Activated CD4-positive, alpha-beta T cell treated with anti-CD3 and anti-CD28 coated beads for 4 hours (primary cell): ENCODE measurements at places on chromosomes 4 and X.

DNA sequence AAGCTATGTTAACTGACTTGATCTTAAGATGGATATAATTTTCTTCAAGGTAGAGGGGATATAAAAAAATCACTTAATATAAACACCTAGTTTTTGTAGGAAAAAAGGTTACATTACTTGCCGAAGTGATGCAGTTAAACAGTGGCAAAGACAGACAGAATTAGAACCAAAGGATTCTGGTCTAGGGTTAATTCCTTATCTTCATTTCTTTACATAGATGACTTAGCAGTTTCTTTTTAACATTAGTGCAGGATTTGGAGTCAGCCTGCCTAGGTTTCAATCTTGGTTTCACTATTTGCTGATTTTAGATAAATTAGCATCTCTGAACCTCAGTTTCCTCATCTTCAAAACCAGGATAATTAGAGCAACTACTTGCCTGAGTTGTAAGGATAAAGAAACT is 14.3 kb downstream of the ZAR1 start:
- no peak for DNase-seq

GRCh38 chr4:22454955-22455354 is 60.9 kb downstream of the ADGRA3 start:
- no peak for DNase-seq

GRCh38 chrX:144295921-144296320 is 412.1 kb downstream of the UBE2NL start:
- DNase-seq = no peak

- DNase-seq = no peak
These were observed 13.1 kb downstream of the TAB3 start for GRCh38 chrX:30875957-30876356.

DNA sequence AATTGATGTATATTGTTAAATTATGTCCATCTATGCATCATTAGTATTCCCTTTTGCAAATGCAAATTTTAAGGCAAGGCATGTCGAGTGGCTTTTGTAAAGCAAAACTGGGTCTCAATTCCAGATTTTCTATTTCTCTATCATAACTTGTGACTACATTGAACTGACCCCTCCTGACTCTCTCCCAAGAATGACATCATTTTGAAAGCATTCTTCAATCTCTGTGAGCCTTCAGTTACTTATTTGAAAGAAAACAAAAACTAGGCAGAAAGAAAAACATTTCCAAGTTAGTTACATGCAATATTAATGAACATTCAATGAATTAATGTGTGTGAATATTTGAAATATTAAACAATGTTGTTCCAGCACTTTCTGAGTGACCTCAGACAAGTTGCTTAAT is 314.3 kb upstream of the CLNK start:
- DNase-seq = no peak

- DNase-seq = no peak
These were observed 15.6 kb downstream of the RPS3A start for GRCh38 chr4:151114986-151115385.

- no peak for DNase-seq
These were observed 111.0 kb downstream of the RASGEF1B start for GRCh38 chr4:81360737-81361136.

- DNase-seq = no peak
These were observed 8.0 kb upstream of the VAMP7 start for GRCh38 chrX:155873188-155873587.

- no peak for DNase-seq
These were observed 235.2 kb upstream of the HDX start for GRCh38 chrX:84737471-84737871.

- no peak for DNase-seq
These were observed 6.3 kb upstream of the USP53 start for GRCh38 chr4:119206178-119206577.

DNA sequence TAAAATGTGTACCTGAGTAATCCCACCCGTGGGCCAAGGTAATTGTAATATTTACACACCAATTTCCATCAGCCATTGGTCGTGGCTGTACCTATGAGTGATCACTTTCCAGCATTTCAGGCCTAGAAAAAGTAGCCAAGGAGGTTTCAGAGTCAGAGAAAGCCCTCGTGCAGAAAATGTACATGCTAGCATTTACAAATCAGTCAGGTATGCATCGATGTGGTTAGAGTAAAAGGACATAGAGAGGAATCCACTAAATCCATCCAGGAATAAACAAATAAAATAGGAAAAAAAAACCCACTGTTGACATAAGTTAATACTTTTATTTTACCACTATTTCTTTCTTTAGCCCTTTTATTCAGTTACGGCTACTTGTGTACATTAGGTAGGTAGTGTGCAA is 256.8 kb downstream of the TRIML1 start:
- no peak for DNase-seq

GRCh38 chrX:47483306-47484268 is 565 bp upstream of the ZNF41 start:
- no peak for DNase-seq

- no peak for DNase-seq
These were observed 5.5 kb downstream of the ZNF827 start for GRCh38 chr4:145933134-145933533.

- no peak for DNase-seq
These were observed 13.4 kb upstream of the CHRNA9 start for GRCh38 chr4:40321574-40322275.

DNA sequence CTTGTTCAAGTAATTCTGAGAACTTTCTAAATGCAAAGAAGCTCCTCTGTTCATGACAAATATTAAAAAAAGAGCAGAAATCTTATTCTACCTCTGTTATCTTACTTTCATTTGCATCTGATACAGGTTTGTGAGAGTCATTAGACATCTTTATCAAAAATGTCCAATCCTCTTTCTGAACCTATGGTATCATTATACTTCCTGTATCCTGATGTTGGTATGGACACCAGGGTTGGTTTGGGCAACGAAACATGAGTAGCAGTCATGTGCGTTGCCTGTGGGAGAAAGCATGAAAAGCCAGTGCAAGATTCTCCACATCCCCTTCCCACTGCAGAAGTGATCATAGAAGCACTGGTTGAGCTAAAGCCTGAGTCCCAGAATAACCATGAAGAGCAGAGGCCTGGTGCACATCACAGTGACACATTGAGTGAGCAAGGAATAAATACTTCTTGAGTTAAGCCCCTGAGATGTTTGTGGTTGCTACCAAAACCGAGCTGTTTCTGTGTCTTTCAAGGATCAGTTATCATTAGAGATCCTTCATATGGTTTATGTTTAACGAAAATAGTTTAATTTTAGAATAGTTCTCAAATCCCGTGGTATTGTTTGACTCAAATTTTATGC is 197.2 kb downstream of the BANK1 start:
- no peak for DNase-seq

DNA sequence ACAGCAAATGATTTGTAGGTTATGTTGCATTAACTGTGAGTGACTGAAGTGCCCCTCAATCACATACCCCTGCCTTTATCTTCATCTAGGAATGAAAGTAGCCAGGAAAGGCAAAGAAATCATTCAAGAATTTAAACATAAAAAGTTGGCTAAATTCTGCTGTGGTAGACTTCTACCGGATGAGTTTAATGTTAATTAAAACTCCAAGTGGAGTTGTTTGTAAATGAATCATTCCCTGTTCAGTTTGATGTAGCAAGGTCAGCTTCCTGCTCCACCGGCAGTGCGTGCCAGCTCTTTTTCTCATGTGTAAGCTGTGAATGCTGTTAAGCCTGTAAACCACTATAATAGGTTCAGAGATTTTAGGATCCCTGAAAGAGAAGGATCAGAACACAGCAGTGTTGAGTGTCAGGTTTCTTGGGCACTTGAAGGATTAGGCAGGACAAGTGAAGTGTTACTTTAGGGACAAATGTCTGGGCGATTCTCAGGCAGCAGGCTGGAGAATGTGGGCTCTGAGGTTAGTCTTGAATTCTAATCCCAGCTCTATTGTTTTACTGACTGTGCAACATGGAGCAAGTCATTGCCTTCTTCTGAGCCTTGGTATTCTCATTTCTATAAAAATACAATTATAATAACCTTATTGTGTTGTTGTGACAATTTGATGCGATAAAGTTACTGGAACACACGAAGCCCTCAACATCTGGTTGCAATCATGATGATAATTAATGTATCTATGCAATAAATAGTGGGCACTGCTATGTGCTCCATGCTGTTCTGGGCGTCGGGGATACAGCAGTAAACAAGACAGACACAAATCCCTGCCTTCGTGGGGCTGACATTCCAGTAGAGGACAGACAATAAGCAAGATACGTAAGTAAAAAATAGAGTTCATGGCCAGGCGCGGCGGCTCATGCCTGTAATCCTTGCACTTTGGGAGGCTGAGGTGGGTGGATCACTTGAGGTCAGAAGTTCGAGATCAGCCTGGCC is 112.0 kb downstream of the SHROOM3 start:
- DNase-seq = no peak

GRCh38 chr4:51842167-51842553 is 793 bp upstream of the DCUN1D4 start:
- DNase-seq = peak; percentile 17

- no peak for DNase-seq
These were observed 170.6 kb downstream of the TMA16 start for GRCh38 chr4:163665101-163665500.

- no peak for DNase-seq
These were observed 109.1 kb upstream of the HUWE1 start for GRCh38 chrX:53795576-53795975.

GRCh38 chr4:87516683-87517082 is 12.5 kb downstream of the SPARCL1 start:
- no peak for DNase-seq

- DNase-seq = no peak
These were observed 42.6 kb downstream of the CLDN34 start for GRCh38 chrX:10009741-10010140.

GRCh38 chrX:97564496-97564895 is 680.8 kb downstream of the RPA4 start:
- DNase-seq = no peak

- DNase-seq = no peak
These were observed 5.2 kb downstream of the TKTL1 start for GRCh38 chrX:154300816-154301215.

DNA sequence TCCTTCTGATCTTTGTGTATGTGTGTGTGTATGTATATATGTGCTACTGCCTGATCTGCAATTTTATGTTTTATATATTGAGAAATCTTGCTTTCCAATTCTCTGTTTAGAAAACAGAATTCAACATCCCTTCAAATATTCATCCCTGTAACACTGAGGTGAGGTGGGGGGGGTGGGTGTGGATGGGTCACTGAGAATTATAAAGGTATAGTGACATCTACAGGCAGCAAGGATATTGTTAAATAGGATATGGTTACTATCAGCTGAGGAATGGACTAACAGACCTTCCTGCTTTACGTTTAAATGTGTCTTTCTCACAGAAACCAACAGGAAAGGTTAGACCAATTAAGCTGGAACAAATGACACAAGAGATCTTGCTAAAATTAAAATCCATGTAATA is 19.0 kb upstream of the MAGEB2 start:
- DNase-seq = no peak

- no peak for DNase-seq
These were observed 136.5 kb downstream of the PJA1 start for GRCh38 chrX:69028761-69029120.

DNA sequence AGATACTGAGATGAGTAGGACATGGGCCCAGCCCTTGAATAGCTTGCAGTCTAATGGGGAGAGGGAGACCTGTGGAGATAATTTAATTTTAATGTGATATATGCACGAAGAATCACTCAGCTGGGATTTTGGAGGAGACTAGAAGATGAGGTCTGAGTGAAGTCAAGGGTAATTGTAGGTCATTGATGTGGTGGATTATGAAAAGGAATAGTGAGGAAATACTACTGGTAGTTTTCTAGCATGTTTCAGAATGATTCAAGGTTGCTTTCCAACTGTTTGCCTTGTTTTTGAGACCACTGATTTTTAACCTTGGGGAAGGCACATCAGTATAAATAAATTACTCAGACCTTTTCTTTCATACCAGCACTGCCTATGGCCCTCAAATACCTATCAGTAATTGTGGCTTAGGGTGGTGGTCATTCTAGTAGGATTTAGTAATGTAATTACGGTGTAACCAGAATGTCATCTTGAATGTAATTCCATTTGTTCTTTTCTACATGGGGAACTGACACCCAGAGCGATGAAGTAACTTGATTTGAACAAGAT is 25.6 kb downstream of the PTTG2 start:
- no peak for DNase-seq

GRCh38 chrX:39331082-39331704 is 529.9 kb downstream of the MID1IP1 start:
- peak; percentile 35 for DNase-seq

GRCh38 chr4:145829629-145830395 is 108.8 kb downstream of the ZNF827 start:
- DNase-seq = no peak

- DNase-seq = no peak
These were observed 14.4 kb upstream of the ENAM start for GRCh38 chr4:70614184-70614555.

DNA sequence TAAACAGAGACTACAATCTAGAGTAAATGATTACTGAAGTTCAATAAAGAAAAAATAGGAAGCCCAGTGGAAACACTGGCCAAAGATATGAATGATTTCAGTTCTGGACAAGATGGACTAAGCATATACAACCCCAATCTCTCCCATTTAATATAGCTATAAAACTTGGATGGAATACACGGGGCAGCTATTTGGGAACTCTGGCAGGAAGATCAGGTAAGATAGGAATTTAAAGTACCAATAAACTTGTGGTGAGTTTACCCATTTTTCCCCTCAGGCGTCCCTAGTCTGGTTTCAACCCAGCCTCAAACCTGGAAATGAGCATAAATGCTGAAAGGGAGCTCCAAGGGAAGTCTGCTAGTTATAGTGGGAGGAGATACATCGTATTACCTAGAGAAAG is 20.4 kb downstream of the NUP54 start:
- no peak for DNase-seq

- no peak for DNase-seq
These were observed 162.0 kb upstream of the EOLA2 start for GRCh38 chrX:150100261-150100660.

DNA sequence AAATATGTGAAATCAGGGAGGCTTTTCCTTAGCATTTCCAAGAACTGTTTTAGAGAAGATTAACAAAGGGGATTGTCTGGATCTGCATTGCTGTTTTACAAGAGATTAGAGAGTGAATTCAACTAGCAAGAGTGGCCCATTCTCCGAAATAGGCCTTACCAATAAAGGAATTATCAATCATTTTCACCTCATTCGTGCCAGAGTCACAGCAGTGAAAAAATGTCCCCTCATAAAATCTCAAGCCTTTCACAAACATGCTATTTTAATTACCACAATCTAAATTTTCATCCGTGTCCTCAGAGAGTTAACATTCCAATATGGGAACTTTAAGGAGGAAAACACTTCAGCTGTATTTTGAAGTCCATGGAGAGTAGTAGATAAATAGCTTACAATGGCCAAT is 979.6 kb downstream of the RPA4 start:
- no peak for DNase-seq

GRCh38 chr4:87844452-87844851 is 11.7 kb downstream of the MEPE start:
- no peak for DNase-seq

DNA sequence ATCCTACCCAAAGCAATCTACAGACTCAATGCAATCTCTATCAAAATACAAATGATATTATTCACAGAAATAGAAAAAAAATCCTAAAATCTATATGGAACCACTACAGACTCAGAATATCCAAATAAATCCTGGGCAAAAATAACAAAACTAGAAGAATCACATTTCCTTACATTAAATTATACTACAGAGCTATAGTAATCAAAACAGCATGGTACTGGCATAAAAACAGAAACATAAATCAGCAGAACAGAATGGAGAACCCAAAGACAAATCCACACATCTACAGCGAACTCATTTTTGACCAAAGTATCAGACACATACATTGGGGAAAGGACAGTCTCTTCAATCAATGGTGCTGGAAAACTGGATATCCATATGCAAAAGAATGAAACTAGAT is 304.1 kb upstream of the FGF13 start:
- no peak for DNase-seq

- no peak for DNase-seq
These were observed 59.5 kb downstream of the CLDN22 start for GRCh38 chr4:183260491-183261151.
